Hematopoietic multipotent progenitor cell treated with erythropoietin and hydrocortisone succinate and interleukin-3 and kit ligand, for 8 days (in vitro differentiated cells): ENCODE measurements at places on chromosomes 16 and 17.

DNA sequence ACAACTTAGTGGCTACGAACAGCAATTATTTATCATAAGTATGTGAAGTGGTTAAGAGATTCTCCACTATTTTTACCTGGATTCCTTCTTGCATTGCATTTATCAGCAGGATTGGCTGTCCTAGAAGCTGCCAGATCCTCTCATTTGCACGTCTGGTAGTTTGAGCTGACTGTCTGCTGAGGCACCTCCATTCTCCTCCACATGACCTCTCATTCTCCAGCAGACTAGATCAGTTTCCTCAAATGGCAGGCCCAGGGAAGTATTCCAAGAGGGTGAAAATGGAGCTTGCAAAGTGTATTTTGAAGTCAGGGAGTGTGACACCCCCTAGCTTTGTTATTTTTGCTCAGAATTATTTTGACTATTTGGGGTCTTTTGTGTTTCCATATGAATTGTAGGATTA, 870.1 kb downstream of the CDH11 start:
- DNase-seq = no peak

DNA sequence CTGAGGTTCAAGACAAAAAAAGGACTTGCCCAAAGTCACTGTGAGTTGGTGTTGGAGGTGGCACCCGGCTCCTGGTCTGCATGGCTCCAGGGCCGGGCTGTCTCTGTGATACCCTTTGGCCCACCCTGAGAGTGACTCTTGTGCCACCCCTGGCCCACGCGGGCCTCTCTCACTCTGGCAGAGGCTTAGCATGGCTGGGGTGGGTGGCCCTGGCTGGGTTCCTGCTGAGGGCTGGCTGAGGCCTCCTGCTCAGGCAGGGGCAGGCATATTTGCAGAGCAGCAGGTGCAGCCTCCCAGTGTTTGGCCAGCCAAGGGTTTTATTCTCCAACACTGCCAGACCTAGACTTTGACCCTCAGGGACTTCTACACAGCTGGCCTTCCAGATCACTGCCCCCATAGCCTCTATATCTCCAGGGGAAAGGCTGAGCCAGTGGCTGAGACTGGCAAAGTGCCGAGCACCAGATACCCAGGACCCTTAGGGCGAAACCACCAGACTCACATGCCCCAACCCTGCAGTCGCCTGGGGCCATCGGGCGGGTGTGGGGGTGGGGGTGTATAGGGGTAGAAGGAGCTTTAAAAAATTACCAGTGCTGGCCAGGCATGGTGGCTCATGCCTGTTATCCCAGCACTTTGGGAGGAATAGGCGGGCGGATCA, 21.5 kb upstream of the ADGRG1 start:
- DNase-seq = no peak

- no peak for DNase-seq
Observed at GRCh38 chr17:41583137-41584127, 3.3 kb downstream of the KRT14 start.

GRCh38 chr16:27966756-27967155, 96.8 kb downstream of the GSG1L start:
- peak; percentile 27 for DNase-seq

DNA sequence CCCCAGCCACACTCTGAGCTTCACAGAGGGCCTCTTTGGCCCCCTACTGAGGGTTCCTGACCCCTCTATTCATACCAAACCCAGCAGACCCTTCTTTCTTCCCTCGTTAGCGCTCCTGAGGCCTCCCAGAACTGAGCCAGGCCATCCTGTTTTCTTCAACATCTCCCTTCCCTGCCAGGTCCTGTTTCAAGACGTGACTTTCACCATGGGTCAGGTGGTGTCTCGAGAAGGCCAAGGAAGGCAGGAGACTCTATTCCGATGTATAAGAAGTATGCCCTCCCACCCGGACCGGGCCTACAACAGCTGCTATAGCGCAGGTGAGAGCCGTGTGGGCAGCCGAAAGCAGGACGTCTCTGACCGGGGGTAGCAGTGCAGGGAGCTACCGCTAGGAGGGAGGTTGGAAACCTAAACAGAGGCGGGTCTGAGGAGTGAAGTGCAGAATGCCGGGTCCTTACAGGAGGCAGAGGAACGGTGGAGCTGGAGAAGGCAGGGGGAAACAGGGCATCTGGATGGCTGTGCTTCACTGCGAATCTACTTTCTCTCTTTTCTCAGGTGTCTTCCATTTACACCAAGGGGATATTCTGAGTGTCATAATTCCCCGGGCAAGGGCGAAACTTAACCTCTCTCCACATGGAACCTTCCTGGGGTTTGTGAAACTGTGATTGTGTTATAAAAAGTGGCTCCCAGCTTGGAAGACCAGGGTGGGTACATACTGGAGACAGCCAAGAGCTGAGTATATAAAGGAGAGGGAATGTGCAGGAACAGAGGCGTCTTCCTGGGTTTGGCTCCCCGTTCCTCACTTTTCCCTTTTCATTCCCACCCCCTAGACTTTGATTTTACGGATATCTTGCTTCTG, 1.3 kb upstream of the SENP3 start:
- peak; percentile 78 for DNase-seq

DNA sequence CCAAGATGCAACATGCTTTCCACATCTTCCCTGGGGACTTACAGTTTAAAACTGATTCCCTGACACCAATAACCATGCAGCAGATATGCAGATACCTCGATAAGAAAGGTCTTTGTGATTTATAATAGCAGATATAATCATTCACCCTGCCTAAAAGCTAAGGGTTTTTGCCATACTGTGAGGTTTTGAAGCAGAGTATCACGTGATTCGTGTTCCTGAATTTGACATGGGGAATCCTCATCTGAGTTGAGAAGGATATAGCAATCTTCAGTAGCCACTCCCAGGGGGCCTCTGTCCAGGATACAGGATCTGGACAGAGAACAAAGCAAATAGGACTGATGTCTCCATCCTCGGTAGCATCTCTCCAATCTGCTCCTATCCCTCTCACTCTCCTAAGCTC, 79.1 kb upstream of the SDK2 start:
- no peak for DNase-seq

GRCh38 chr16:47617732-47618131, 156.6 kb downstream of the PHKB start:
- DNase-seq = no peak

DNA sequence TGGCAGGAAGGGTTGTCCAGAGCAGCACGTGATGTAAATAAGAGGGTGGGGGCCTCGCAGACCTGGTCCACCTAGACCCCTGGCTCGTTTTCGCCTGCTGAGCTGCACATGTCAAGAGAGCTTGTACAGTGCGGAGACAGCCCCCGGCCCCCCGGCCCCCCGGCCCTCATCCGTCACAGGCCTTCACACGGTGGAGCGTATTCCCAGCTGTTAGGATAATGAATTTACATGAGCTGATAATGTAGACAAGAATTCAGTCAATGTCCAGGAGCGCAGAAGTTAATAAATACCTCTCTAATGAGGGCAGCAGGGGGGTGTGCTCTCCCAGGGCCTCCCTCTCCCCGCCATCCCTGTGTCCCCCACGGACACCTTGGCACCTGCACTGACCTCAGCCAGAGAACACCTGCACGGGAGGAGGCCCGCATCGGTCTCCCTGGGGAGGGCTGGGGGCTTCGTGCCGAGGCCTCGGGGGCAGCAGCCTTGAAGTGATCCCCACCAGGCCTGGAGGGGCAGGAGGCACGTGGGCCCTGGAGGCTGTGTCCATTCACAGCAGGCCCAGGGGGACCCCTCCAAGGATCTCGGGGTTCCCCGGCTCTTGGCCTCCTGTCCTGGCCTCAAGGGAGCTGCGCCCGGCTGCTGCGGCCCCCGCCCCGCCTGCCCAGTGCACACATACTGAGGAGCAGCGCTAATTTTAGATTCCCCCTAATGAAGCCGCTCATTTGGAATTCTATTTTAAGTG, 14.6 kb downstream of the GSE1 start:
- no peak for DNase-seq

GRCh38 chr17:60327134-60327900, 64.6 kb downstream of the USP32 start:
- no peak for DNase-seq

DNA sequence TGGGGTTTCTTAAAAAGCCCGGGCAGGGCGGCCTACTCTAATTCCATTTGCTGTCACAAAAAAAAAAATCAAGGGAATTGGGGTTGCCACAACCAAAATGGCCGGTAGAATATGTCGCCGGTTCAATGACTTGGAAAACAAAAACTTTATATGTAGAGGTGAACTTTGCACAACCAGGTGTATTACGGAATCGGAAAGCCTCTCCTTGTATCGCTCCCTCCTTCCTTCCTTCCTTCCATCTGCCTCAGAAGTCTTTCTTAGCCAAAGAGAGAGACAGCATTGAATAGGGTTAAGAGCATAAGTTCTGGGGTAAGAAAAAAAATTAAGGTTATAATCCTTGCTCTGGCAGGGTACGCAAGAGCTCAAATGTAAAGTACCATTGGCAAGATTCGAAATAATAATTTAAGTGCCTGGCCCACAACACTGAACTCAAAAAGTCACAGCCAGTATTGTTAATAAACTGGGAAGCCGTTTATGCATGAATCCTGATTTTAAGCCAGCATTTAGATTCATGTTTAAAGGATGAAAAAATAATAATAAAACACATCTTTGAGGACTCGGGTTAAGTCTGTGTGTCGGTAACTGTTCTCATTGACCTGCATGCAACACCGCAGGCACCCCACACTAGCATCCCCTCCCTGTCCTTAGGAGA, 522 bp upstream of the GLG1 start:
- DNase-seq = no peak

- DNase-seq = no peak
Observed at GRCh38 chr17:4534928-4535666, 20.1 kb downstream of the MYBBP1A start.

- no peak for DNase-seq
Observed at GRCh38 chr17:50916026-50916707, 50.0 kb upstream of the TOB1 start.
